ENCODE measurements at places on chromosomes 3 and 15.

DNA sequence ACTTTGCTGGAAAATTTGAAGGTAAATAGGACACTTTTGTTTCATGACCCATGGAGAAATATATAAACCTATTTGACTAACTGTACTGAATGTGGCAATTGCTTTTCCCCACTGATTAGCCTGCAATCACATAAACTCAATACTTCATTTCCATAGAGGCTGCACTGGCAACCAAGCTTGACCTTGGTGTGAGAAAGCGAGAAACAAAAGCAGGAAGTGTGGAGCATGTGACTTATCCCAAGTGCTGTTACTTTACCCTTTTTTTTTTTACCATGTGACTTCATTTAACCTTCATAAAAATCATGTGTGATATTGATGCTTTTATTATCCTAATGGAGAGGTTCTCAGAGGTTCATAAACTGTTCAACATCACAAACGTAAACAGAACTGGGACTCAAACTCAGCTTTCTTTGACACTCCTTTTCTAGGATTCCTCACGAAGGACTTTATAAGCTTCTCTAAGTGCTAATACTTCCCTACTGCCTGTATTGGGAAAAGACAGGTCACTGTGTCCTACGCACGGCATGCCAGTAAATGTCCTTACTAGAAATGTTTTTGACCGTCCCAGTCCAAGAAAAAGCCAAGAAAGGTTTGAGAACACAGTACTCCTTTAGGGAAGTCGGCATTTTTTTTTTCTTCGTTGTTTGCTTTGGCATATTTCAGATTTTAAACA, 34.9 kb upstream of the ZNF385D start:
- no peak for DNase-seq

GRCh38 chr15:77013776-77014131, 18.8 kb downstream of the PSTPIP1 start:
- DNase-seq, result no peak

- DNase-seq, result no peak
Observed at GRCh38 chr3:11464356-11464755, 179.4 kb downstream of the VGLL4 start.

DNA sequence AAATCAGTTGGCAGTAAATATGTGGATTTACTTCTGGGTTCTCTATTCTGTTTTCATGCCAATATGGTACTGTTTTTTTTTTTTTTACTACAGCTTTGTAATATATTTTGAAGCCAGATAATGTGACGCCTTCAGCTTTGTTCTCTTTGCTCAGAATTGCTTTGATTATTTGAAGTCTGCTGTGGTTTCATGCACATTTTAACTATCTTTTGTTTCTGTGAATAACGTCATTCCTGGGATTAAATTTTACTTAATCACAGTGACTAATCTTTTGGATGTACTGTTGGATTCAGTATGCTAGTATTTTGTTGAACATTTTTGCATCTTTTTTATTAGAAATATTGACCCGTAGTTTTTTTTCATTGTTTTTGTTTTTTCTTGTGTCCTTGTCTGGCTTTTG, 576.5 kb downstream of the ZNF385D start:
- DNase-seq, result no peak

GRCh38 chr3:45524565-45524964, 70.0 kb upstream of the LIMD1 start:
- DNase-seq, result no peak

GRCh38 chr3:37074178-37074577, 80.9 kb downstream of the MLH1 start:
- DNase-seq, result no peak

GRCh38 chr15:77500989-77501388, 80.3 kb downstream of the HMG20A start:
- DNase-seq, result no peak

DNA sequence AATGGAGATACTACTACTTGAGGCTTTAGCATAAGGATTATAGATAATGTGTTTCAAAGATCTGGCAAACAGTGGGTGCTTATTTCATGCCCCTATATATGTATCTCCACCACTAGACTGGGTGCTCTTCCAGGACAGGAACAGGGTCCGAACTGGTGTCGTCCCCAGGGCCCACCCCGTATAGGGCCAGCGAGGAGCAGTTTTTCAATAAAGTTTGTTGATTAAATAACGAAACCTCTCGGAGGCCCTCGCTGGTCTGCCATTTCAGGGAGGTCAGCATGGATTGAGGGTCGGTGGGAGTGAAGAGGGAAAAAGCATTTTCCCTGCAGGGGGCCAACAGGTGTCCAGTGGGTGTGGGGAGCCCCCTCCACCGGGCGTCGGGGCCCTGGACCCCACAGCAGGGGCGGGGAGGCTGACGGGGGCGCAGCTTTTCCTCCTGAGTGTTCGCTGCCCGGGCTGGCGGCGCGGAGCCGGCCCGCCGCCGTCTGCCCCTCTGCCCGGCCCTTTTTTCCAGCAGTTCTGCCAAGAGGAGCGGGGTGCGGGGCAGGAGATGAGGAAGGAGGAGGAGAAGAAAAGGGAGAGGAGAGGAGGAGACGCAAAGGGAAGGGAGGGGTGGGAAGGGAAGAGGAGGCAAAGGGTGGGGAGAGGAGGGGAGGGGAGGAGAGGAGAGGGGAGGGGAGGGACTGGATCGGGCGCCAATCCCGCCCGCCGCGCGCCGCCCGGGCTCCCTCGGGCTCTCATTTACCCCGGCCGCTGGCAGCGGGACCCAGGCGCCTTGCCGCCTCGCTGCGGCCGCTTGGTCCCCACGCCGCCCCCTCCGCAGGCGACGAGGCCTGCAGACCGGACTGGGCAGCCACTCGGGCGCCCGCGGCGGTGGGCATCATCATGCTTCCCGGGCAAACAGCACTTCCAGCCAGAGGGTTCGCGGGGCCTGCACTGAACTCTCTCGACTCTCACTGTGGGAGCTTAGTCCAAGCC, 66.3 kb downstream of the ISG20 start:
- DNase-seq, result no peak

DNA sequence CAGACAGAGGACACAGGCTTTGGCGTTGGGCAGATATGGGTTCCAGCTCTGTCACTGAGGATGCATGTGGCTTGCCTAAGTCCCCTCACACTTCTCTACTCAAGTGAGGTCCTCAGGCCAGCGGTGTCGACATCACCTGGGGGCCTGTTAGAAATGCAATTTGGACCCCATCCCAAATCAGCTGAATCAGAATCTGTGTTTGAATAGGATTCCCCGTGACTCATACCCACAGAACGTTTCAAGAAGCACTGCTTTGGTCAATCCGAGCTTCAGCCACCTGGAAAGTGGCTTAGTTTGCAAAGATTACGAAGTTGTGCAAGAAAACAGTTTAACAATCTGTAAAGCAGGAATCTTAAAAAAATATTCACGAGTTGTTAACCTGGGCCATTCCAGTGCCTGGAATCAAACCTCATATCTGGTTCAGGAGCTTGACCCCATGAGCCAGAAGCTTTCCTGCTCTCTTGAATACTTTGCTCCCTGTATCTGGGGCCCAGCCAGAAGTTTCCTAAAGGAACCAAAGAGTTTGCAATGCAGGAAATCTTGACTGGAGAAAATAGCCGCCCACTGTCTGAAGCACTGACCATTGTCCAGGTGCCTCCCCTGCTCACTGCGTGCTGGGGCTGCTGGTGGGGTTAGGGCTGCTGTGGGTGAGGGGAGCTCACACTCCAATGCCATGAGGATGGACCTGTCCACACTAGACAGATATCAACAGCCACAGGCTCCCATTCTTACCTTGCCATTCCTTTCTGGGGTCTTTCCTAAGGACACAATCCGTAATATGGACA, 208.5 kb upstream of the LINGO1 start:
- no peak for DNase-seq

DNA sequence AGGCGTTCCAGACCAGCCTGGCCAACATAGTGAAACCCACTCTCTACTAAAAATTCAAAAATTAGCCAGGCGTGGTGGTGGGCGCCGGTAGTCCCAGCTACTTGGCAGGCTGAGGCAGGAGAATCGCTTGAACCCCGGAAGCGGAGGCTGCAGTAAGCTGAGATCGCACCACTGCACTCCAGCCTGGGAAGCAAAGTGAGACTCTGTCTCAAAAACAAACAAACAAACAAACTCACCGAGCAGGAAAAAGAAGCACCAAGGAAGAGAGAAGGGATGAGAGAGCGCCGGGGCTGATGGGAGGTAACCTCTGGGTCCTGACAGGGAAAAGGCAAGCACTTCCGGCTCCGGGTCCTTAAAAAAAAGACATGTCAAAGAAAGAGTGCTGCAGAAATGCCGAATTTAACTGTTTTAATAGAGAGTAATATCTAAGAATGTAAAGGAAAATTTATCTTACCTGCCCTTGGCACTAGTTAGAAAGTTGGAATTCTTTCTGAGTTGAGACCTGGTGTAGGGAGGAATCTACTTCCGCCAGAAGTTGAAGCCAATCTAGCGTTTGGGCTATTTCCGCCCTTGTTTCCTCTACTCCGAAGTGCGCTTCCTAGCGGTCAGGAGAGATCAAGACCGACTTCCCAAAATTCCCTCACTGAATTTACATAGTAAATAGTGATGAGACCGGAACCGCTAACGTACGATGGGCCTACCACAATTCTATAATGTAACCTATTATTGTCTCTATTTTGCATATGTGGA, 29.1 kb downstream of the EFCAB12 start:
- DNase-seq, result peak; percentile 74

GRCh38 chr3:94234177-94234788, 171.4 kb downstream of the NSUN3 start:
- no peak for DNase-seq

GRCh38 chr3:142232340-142232739, 7.0 kb upstream of the GK5 start:
- DNase-seq, result no peak

DNA sequence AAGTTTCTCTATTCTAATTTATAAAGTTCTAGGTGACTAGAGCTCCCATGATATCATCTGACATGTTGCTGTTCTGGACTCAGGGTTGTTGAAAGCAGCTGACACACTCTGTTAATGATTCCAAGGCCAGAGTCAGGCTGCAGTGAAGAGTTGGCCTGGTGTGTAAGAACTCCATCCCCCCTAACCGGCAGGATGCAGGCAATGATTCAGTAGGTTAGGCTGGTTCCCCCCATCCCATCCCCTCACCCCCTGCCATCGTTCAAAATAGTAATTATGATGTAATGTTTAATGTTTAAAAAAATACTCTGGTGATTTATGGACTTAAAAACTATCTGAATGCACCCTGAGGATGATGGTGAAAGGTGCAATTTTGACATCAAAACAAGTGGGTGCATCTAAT, 4.6 kb upstream of the TRIM71 start:
- DNase-seq, result no peak

Measured in SIG-M5 (cell line).